ENCODE measurements at places on chromosomes 13 and 19.

DNA sequence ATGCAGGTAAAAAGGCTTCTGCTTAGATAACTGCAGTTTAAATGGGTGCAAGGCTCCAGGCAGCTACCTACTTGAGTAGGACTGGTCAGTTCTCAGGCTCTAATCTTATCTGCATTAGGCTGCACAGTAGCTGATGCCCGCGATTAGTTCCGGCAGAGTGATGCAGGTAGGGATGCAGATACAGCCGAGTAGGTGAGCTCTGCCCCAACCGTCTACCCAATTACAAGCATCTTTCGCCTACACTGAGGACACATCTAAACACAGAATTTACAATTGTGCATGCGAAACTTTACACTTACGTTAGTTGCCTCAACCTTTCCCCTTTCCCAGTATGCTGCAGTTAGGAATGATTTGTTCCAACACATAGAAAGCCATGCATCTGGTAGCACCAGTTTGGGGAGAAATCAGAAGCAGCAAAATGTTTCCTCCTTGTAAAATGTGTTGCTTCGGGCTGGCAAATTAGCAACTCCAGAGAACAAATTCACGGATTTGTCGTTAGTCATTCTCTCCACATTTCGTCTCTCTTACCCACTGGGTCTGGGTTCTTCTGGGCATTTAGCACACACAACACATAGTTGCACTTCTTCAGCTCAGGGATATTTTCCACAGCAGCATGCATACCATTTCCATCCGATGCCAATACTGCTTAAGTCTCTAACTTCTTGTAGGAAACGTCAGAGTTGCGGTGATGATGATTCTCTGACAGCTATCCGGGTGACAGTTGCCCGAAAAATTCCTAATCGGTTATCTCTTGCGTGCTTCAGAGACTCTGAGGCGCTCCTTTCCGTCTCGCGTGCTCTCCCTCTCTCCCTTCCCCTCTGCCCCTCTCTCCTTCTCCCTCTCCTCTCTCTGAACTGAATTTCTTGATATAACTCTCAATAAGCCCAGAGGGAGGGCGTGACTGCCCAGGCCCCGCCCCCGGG lies at the start of gene PCDH9:
PCDH9 (minus strand) TSS at position 856 of the 923 bp plus-strand sequence. CDS start 1,896 bp downstream, outside the sequence.
- DNase-seq = no peak

DNA sequence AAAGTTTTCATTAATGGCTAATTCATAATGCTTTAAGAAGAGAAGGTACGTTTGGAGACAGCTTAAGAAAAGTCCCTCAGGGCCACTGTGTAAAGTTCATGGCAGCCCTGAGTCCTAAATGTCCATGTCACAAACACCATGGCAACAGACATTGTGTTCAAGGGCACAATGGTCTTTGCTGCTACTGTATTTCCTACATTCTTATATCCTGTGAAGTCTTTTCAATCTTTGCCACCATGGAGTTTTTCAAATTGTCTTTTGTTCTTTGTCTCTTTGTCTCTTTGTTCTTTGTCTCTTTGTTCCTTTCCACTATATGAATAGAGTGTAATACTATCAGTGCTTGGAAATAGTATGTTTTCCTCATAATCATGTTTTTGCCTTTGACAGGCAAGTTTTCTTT lies 178.8 kb downstream of the VWA8 start:
- no peak for DNase-seq

DNA sequence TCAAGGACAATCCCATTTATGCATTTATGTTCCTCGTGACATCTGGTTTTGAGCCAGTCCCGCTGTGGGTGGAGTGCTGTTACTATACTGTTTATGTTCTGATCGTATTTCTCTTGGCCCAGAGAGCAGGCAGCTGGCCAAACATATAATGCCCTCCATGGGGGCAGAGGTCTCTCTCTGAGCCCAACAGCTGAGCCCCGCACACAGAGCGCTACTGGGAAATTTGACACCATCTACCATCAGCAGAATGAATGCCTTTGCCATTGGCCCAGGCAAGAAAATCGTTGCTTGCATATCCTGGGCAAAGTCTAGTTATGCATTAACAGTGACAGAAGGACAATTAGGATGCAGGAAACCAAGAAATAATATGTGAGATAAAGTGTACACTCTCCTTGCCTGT lies 126.8 kb upstream of the CACNA1A start:
- no peak for DNase-seq

DNA sequence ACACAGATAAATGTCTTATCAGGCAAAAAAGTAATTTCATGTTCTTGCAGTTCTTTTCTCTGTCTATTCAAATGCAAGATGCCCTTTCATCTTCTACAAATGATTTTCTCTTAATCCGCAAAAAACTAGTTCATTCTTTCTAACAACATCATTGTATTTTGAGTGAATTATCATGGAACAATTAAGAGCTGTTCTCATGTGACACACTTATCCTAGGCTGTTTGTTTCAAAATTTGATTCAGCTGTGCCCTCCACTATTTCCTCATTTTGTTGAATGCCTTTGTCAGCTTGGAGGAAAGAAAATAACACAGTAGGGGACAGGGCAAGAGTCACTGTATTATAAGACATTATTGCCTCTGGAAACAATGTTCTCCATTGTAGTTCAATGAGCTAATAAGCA lies 396.9 kb downstream of the KCTD12 start:
- no peak for DNase-seq

GRCh38 chr13:97369261-97369893 lies 64.6 kb upstream of the RAP2A start:
- DNase-seq = no peak

Data from stimulated activated naive CD4-positive, alpha-beta T cell treated with Interleukin-2 at 50 U/mL for 16 hours (primary cell).